ENCODE measurements at places on chromosomes 6 and 20.
A peak's percentile ranks its signal among the peaks of the same experiment; 100 is the strongest.

GRCh38 chr6:154370545-154370944 is 13.9 kb upstream of the IPCEF1 start:
- peak; percentile 27 for DNase-seq

DNA sequence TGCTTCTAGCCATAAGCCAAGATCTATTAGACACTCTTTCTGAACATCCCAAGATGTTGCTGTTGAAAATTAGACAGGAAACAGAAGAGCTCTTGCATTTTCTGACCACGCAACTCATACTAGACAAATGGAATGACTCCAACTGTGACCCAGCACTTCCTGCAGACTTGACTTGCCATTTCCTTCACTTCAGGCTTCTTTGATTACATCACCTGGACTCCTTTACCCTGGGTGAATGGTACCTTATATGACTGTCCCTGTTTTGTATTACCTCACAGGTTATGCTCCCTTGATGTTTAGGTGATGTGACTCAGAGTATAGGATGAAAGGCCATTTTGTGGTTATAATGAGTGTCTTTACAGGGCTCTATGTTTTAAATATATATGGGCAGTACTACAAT is 236.1 kb downstream of the BMP2 start:
- DNase-seq: no peak

GRCh38 chr20:1392443-1392692 is 486 bp downstream of the FKBP1A start:
- DNase-seq: no peak

- DNase-seq: no peak
Observed at GRCh38 chr6:87357479-87358196, 13.0 kb downstream of the C6orf163 start.

DNA sequence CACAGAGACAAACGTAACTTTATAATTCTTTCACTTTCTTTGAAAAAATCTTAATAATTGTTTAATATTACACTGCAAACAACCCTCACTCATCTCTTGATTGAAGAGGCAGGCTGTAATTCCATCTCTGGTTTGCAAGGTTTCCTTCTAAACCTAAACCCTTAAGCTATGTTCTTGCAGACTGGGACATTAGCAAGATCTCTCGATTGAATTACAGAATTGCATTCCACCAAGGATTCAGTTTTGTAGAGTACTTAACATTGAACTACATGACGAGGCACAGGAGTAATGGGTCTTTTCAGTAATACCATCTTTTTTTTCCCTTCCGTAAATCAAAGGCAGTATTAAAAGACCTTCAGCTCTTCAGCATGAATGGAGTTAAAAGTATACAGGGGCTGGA is 111.6 kb upstream of the EEF1E1 start:
- DNase-seq: no peak

DNA sequence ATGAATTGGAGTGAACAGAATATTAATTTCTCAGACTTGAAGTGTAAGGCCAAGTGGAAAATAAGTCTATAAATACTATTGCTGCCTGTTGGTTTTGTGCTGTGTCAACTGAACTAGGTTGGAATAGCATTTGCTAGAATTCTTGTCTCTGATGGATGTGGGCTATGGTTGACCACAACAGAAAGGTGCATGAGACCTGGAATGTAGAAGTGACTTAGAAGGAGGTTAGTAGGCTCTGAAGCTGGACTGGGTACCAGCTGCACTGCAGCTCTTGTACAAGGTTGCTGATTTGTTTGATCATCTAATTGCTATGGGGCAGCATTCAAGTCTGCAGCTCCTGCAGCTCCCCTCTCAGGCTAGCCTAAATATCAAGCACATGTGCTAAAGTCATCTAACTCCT is 479.0 kb upstream of the NRSN1 start:
- DNase-seq: no peak

DNA sequence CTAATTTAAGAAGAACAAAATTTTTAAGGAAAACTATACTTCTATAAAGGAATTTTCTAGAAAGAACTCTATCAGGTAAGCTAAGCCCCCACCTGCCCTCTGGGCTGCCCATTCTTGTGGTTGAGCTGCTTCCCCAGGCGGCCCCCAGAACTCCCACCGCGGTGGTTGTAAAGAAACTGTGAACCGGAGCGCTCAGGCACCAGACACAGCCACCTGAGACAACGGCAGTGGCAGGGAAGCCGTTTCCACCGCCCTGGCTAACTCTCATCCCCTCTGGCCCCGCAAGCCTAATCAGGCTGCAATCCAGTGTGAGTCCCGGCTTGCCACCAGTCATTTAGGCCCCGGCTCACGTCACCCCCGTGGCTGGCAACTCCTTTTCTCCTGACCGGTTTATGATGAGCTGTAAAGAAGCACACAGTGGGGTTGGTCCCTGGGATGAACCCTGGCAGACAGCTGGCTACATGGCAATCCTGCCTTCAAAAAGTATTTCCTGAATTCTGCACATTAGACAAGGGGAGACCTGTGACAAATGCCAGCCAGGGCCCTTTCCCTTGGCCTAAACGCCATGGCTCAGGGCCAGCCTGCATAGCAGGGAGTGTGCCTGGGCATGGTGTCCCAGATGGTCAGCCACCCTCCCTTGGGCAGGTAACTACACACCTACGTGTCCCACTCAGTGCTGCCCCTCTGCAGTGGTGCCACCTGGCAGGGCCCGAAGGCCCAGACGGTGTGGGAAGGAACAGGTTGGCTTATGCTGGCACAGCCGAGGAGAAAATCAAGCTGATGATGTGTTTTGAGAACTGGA is 63.8 kb upstream of the GPR31 start:
- no peak for DNase-seq

- no peak for DNase-seq
Observed at GRCh38 chr6:113385020-113385431, 472.1 kb upstream of the MARCKS start.

DNA sequence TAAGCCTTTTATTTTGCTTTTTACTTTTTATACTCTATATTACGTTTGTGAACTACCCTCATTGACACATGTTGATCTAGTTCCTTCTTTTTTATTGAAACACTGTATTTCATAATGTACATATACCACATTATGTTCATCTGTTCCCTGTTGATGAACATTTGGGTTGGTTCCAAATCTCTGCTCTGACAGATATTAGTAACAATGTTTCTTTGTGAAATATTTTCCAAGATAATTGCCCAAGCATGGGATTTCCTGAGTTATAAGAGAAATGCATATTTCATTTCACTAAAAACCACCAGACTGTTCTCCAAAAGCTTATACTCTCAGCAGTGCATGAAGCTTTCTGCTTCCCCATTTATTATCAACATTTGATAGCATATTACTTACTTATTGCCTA is 44.2 kb upstream of the TNFRSF21 start:
- DNase-seq: no peak

- no peak for DNase-seq
Observed at GRCh38 chr6:133609415-133610226, 279.3 kb upstream of the TCF21 start.

All from CMK (cell line).